ENCODE measurements at places on chromosomes 3 and 15.

- DNase-seq, result no peak
These were observed 85.4 kb downstream of the HES1 start for GRCh38 chr3:194221336-194221735.

- DNase-seq, result no peak
These were observed 8.0 kb downstream of the LRRK1 start for GRCh38 chr15:100926971-100927756.

DNA sequence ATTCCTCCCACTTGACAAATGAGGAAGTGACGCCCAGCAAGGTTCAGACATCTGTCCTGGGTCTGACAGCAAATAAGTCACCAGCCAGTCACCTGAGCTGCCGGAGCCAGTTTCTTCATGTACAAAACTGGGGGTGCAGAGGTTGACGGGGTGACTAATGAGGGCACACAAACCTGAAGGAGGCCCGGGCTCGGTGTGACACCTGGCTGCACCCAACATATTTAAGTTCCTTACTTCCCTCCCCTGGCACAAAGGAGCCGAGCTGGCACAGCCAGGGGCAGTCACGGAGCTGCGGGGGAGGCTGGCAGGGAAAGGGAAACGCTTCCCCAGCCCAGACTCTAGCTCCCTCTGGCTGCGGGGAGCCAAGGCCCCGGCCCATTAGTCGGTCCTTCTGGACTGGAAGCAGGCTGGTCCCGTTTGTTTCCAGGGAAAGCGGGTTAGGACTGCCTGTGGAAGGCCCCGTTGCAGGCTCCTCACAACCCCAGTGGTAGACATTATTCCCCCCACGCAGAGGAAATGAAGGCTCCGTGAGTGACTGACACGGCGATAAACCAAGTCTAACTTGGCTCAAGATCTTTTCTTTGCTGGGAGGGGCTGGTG is 2.3 kb downstream of the FBXL22 start:
- no peak for DNase-seq

GRCh38 chr15:96870580-96870979 is 540.1 kb downstream of the NR2F2 start:
- DNase-seq, result no peak

GRCh38 chr3:181239441-181239840 is 249.9 kb upstream of the DNAJC19 start:
- no peak for DNase-seq

- no peak for DNase-seq
These were observed 22.4 kb upstream of the GOLGA6L10 start for GRCh38 chr15:82371656-82372055.

- no peak for DNase-seq
These were observed 27.6 kb downstream of the HDAC11 start for GRCh38 chr3:13507570-13508339.

GRCh38 chr3:140128217-140128616 is 193.2 kb downstream of the CLSTN2 start:
- no peak for DNase-seq

- DNase-seq, result no peak
These were observed 283.8 kb downstream of the TLE3 start for GRCh38 chr15:69813881-69814280.

- no peak for DNase-seq
These were observed 386.2 kb upstream of the ARHGEF26 start for GRCh38 chr3:153734777-153735551.

- no peak for DNase-seq
These were observed 207.8 kb downstream of the PLCL2 start for GRCh38 chr3:17092583-17092933.

All from central memory CD8-positive, alpha-beta T cell (primary cell).